ENCODE measurements at places on chromosomes 2 and 18.

GRCh38 chr2:218547978-218548377, 20.2 kb downstream of the USP37 start:
- DNase-seq: no peak

GRCh38 chr2:43376523-43377198, 150.3 kb upstream of the ZFP36L2 start:
- no peak for DNase-seq

DNA sequence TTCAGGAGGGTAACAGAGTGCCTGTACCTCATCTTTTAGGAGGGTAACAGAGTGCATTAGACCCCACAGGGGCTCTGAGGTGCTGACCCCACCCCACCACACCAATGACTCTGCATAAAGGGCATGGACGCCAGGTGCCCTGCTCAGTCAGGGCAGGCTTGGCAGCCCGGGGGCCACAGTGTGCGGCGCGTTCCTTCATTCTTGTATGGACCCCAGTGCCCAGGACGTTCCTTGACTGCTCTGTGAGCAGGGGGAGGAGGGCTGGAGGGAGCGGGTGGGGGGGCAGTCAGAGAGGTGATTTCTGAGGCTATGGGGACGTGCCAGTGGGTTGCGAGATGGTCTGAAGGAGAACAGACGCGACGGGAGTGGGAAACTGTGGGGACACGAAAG, 168.7 kb upstream of the NCK2 start:
- no peak for DNase-seq

DNA sequence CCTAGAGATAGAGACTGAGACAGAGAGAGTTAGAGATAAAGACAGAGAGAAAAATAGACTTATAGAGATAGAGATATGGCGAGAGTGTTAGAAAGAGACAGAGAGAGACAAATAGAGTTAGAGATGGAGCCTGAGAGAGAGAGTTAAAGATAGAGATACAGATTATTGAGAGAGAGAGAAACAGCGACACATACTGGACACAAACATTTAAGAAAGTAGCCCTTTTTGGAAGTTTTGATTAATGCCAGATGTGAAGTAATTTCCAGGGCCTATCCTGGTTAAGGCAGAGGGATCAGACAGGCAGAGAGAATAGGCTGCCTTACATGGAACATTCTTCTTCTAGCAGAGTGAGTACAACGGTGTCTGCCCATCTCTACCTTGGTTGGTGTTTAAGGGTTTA, 311.6 kb upstream of the CDH7 start:
- no peak for DNase-seq

GRCh38 chr18:25531207-25531606, 179.2 kb upstream of the ZNF521 start:
- no peak for DNase-seq

- DNase-seq: no peak
These were observed 29.4 kb upstream of the DYSF start for GRCh38 chr2:71423817-71424420.

DNA sequence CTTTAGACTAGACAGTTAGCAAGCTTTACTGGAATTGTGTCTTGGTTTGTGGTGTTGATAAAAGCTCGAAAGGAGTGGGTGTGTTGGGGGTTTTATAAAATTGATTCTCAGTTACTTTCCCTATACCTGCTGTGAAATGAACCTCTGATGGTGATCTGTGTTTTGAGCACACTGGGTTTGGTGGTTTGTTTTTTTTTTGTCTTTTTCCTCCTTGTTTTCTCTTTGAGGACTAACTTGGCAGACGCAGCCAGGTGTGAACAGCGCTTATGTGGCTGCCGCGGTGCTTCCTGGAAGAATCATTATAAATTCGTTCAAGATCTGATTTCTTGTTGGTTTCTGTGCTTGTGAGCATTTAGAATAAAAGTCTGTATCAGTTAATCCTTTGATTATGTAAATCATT, 28.5 kb downstream of the GRHL1 start:
- no peak for DNase-seq
